Naive thymus-derived CD4-positive, alpha-beta T cell (primary cell): ENCODE measurements at places on chromosomes 16 and 17. TPM values are rescaled to one million over a fixed set of nuclear protein-coding genes. Genes with fewer than 3 reads are reported as not detected.

Gene SP6
- 0.22 TPM for total RNA-seq

Gene MT4
- total RNA-seq = not detected in 2 replicates

Gene KDM6B
- 179 TPM for total RNA-seq

Gene ANKRD40CL
- not detected for total RNA-seq

Gene KRTAP4-5
- not detected in 2 replicates for total RNA-seq

Gene COG4
- 67.1 TPM for total RNA-seq

Gene CLDN7
- 2.2 TPM for total RNA-seq

Gene SLC5A11
- total RNA-seq = 0.46 TPM

Gene TEDC2
- total RNA-seq = 0.32 TPM

Gene TBC1D3K
- total RNA-seq = not detected in 2 replicates

Gene GHDC
- 26.1 TPM for total RNA-seq

Gene PSMB3
- 60.8 TPM for total RNA-seq

Gene TBC1D3B
- 4.0 TPM for total RNA-seq

Gene PRDM7
- not detected for total RNA-seq

Gene KRT31
- not detected for total RNA-seq

Gene CHTF18
- total RNA-seq = 51.7 TPM

Gene TEX19
- total RNA-seq = not detected

Gene C17orf107
- 37.2 TPM for total RNA-seq

Gene PPL
- not detected for total RNA-seq

Gene CDH3
- total RNA-seq = 0.34 TPM

Gene RPL27
- 1,834 TPM for total RNA-seq

Gene AGRP
- not detected for total RNA-seq

Gene MYLK3
- total RNA-seq = not detected

Gene CXCL16
- total RNA-seq = 1.4 and 2.6 TPM in 2 replicates

Gene PPP1R27
- total RNA-seq = not detected in 2 replicates

Gene CSH2
- 4.2 TPM for total RNA-seq

Gene PLCD3
- total RNA-seq = 1.1 and 2.0 TPM in 2 replicates

Gene STH
- not detected for total RNA-seq

Gene OR4D1
- total RNA-seq = 0.41 and 0.59 TPM in 2 replicates

Gene CDK5R1
- total RNA-seq = 12.2 TPM

Gene WNK4
- total RNA-seq = 0.24 TPM
